ENCODE measurements at places on chromosomes 6 and 20.

DNA sequence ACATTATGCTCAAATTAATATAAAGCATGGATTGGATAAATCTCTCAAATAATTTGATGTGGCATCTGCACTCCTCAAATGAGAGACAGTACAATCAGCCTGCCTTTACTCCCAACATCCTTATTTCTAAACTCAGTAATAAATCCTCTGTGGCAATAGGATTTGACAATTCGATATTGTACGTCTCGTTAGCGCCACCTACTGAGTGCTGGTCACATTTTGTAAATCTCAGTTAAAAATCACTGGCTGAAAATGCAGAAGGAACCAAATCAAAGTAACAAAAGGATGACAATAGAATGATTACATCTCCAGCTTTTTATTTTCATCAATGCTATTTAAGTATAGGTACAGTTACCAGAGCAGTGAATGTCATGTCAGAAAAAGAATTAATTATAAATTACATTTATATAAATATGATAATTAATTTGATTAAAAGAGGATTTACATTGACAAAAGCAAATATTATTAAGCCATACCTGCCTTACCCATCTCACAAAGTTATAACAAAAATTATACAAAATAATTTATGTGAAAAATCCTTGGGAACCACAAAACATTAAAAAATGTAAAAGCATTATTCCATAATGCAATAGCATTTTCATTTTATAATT, 20.2 kb upstream of the GJE1 start:
- DNase-seq = peak; percentile 60

DNA sequence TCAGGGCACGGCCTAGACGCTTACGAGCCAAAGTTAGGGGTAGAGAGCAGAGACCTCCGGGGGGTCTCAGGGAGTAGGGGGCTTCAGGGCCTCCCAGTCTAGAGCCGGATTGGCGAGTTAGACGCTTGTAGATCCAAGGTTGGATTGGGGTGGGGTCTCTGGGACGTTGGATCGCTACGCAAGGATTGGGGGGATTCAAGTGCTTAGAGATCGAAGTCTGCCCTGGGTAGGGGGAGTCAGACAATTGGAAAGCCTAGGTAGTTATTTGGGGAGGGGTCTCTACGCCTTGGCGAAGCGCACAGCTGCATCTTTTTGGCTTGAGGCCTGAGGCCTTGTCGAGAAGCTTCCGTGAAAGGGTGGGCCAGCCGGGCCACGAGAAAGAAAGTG, 469 bp downstream of the STX16 start:
- no peak for DNase-seq

- DNase-seq = no peak
These were observed 1606.8 kb downstream of the KHDRBS2 start for GRCh38 chr6:60679175-60679574.

- no peak for DNase-seq
These were observed 594.9 kb downstream of the CDH26 start for GRCh38 chr20:60553095-60553494.

DNA sequence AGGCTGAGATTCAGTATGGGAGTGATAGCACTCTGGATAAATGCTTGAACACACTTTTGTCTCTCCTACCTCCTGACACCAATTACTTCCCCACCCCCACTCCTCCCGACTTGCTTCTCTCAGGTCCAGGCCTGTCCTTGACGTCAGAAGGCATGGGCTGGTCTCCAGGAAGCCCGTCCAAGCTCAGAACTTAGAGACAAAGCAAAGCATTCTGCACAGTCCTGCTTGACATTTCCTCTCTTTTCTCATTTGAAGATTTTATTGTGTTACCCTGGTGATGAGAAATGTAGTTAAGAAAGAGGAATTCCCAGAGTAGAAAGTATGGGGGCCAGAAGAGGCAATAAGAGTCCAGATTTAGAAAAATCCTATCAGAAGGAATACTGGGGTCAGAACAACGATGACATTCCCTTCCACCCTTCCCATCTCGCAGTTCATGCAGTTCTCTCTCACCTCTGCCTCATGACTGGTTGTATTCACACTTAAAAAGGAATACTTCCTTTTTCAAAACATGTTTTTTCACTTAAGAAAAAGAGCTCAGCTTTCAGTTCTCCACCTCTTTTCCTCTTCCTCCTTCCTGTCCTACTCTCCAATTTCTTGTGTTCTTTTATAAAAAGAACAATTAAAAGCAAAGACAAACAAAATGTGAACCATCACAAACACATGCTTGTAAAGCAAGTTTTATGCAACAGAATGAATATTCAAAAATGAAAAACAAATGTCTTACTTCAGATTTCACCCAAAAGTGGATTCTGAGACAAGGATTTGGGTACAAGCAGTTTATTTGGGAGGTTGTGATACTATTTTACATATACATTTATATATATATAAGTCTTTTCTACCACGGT, 18.5 kb upstream of the FAM184A start:
- no peak for DNase-seq

DNA sequence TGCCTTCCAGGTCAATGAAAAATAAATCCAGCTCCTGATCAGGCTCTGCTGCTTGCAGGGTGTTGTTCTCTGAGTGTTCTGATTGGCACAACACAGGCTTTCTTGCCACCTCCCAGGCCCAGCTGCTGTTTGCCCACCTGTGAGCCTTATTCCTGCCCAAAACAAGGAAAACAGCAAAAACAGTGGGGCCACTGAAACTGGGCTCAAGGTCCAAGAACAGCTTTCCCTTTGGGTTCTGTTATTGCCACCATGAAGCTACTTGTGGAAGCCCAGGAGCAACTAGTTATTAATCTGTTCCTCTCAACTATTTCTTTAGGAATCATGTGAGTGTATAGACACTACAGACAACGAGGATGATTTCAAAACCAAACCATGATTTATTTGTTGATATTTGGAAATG, 159.1 kb downstream of the PLCB1 start:
- DNase-seq = no peak

DNA sequence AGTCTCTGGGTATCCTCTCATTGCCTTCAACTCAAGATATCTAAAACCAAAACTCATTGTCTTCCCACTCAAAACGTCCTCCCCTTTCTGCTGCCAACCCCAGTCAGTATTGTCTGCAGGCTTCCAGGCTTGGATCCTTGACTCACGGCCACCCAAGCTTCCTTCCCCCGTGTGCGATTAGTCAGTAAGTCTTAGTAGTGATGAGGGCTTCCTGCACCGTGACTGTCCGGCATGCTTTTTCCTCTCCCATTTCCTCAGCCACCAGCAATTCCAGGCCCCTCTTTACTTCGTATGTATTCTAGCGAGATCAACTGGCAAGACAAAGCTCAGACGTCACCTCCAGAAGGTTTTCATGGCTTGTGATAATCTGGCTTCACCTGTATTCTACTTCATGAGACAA, 88.6 kb upstream of the DUSP22 start:
- no peak for DNase-seq

DNA sequence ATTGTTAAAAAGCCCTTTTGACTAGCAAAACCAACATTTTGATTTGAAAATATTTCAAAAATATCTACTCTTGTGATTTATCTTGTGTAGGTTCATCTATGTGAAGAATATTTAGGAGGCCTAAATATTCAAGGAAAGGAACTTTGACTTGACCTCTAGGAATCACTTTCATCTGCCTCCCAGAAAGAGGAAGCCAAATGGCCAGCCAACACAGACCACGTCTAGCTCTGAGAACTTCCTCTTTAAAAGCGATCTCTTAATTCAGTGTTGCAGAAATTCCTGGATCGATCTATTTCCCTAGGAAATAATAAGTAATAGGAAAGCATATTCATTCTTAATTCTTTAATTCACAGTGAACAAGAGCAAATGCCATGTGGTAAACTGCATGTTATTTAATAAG, 9.6 kb upstream of the MOXD1 start:
- DNase-seq = no peak

- DNase-seq = no peak
These were observed 9.4 kb upstream of the GATA5 start for GRCh38 chr20:62485062-62485700.

DNA sequence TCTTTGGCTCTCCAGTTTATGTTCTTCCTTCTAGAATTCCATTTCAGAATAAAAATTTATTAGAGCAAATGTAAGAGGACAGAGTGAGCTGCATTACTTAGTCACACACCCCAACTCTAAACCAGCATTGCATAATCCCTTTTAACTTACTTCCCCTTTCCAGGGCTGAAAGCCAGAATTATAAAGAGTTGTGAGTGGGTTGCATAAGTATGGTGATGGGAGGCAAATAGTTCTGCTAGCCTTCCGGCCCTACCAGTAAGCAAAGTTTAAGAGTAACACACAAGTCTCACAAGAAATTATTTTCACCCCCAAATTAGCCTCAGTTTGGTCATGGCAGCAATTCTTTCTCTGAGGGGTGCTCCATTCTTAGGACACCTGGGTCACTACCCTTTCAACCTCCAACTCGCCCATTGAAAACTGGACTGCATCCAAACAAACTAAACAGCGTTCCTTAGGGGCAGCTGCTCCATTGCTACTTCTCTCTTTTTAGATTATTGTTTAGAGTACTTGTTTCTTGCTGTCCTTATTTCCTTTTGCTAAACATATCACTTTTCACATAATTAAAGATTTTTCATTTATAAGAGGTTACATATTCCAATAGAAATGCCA, 1.6 kb downstream of the KIAA0408 start:
- DNase-seq = no peak

DNA sequence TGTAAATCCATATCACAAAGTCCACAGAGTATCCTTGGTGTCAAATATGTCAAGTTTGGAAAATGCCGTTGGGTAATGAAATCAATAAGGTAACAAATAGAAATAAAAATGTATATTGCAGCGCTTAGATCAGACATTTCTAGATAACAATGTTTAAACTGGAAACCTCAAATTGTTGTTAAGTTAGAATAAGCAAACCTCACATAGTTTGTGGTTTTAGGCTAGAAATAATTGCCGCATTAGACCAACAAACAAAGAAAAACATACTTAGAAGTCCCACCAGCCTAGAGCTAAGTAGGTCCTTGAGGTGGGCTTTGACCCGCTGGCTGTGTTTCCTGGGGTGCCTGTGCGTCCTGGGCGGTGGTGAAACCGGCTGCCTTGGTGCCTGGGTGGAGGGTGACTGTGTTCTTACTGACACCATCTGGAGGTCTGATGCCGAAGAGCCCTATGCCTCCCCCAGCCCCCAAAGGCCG, 71.4 kb downstream of the DACT2 start:
- DNase-seq = no peak

- DNase-seq = no peak
These were observed 1.1 kb upstream of the RNGTT start for GRCh38 chr6:88964509-88964908.

DNA sequence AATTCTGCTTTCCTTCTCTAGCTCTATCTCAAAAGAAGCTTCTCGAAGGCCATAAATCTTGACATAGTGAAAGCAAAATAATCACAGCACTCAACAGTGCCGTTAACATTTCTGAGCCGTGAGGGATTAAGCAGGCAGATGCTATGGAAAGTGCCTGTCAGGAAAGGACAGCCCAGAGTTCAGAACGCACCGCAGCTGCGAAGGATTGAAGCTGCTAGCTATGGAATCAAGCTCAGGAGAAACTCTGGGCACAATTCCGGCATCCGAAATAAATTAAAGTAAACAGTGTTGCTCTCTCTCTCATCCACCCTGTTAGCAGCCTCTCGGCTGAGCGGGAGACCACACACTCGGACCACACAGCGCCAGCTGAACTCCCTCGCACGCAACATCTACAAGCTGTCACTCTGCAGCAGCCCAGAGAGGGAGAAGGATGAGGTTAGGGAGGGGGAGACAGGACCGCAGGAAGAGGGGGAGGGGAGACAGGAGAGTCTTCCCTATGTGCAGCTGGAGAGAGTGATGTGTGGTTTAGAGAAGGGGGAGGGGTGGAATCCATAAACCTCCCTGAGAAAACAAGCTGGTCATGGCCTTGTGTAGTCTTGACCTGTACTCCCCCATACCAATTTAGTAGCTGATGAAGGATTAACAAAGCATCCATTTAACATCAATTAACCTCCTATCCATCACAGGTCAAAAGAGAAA, 9.0 kb downstream of the EXOC2 start:
- DNase-seq = no peak

- DNase-seq = no peak
These were observed 77.0 kb downstream of the FOXA2 start for GRCh38 chr20:22507240-22507961.

- no peak for DNase-seq
These were observed 46.9 kb downstream of the GJA10 start for GRCh38 chr6:89941031-89941762.

DNA sequence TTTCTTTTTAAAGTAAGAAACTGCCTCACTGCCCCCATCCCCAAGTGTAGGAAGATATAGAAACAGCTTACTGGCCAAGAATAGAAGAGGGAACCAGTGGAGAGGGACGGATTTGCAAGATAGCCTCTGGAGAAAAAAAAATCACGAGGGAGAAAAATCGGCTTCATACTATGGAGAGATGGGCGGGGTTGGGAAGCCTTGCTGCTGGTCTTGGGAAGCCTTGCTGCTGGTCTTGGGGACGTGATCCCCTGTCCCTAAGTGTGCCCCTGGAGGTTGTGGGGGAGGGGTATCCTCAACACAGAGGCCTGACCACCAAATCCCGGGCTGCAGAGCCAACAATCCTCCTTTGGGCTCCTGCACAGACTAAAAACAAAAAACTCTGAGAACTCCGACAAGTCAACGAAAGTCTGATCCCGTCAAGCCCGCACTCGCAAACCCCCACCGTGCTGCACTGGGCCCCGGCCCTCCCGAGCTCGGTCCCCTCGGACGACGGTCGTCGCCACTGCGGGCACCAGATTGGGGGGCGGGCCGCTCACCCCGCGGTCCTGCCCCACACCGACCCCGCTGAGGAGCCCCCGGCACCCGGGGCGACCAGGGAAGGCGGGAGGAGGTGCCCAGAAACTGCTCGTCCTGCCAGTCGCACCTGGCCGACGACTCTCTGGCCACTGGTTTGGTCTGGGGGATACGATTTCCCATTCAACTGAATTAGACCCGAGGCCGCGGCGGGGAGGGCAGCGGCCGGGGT, 750 bp downstream of the MAP7 start:
- no peak for DNase-seq

DNA sequence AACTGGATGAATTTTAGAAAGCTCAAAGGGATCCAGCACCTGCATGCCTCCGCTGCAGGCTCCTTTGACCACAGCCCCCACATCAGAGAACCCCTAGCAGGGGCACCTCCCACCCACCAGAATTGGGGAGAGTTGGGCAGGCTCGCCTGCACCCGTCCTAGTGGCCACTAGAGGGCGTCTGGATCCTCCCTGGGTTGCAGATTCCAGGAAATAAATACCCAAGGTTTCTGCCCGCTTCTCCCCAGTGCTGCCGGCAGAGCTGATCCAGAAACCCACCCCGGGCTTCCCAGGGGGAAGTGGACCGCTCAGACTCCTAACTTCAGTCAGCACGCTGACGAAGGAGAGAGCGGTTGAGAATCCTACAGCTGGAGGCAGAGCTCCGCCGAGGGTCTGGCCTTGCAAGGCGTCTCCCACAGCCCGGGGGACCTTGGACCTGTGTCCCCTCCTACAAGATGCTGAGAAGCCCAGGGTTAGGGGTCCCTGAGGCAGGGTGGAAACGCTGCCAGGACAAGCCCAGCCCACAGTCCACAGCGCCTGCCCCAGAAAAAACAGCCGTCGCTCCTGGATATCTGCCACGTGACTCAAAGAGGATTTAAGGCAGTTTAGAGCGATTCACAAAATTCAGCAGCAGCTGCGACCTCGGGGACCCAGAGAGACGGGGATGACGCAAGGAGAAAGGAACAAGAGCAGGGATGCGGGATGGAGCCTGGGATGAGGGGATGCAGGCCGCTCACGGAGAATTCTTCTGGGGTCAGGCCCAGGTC, 32.6 kb upstream of the PHACTR3 start:
- peak; percentile 16 for DNase-seq

GRCh38 chr6:157503018-157503747, 122.2 kb downstream of the ZDHHC14 start:
- no peak for DNase-seq
